ENCODE measurements at places on chromosomes 3 and 15.

DNA sequence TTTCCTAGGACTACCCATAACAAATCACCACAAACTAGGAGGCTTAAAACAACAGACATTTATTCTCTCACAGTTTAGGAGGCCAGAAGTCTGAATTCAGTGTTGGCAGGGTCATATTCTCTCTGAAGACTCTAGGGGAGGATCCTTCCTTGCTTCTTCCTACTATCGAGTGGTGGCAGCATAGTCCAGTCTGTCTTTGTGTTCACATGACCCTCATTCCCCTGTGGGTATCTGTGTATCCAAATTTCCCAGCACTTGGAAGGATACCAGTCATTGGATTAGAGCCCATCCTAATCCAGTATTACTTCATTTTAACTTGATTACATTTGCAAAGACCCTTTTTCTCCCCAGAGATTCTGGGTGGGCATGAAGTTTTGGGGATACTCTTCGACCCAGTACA is 63.8 kb downstream of the GMPS start:
- DNase-seq: no peak

- DNase-seq: no peak
These were observed 87.2 kb upstream of the MLF1 start for GRCh38 chr3:158483701-158484235.

DNA sequence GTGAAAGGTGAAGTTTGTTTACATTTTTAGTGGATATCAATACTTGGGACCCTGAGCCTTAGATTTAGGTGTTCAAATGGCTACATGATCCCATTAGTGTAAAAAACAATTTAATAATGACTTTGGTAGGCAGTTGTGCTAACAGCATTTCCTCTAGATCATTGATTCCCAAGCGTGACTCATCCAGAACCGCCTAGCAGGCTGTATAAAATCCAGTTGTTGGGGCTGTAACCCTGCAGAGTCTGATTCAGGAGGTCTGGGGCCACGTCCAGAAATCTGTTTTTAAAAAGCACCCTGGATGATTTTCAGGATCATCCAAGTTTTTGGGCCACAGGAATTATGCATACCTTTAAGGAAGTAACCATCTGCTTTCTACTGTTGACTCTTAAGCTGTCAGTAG is 156.4 kb downstream of the TP63 start:
- DNase-seq: no peak

DNA sequence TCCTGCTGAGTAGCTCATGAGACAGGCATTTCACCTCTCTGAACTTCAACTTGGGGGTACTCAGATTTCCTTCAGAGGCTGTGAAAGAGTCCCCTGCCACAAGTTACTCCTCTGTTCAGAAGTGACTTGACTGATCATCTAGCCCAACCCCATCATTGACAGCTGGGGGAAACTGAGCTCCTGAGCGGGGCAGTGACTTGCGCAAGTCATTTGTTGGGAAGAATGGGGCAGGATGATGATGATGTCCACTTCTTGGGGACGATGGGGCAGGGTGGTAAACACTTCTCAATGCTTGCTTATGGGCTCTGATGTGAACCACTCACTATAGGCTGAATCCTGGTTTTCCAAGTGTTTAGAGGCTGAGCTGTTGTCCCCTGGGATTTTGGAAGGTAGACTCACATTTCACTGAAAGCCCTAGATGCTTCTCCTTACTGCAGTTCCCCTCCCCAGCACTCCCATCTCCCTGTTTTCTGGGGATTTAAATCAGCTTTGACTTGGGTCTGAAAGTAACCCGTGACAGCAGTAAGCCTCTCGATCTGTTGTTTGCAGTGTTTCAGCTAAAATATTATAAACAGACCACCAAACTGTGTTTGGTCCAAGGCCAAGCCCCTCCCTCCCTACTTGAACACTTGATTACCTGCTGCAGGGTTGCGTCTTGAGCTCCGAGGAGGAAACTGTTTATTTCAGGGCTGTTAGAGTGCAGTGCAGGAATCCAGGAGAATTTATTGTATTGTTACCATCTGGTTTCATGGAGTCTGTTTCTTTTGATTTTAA is 25.1 kb downstream of the SMAD3 start:
- no peak for DNase-seq

Data from stimulated activated CD4-positive, alpha-beta T cell treated with anti-CD3 and anti-CD28 coated beads, Interleukin-15, amount 100 ng/mL, for 24 hours (primary cell).